ENCODE measurements at places on chromosomes 1 and 21.

DNA sequence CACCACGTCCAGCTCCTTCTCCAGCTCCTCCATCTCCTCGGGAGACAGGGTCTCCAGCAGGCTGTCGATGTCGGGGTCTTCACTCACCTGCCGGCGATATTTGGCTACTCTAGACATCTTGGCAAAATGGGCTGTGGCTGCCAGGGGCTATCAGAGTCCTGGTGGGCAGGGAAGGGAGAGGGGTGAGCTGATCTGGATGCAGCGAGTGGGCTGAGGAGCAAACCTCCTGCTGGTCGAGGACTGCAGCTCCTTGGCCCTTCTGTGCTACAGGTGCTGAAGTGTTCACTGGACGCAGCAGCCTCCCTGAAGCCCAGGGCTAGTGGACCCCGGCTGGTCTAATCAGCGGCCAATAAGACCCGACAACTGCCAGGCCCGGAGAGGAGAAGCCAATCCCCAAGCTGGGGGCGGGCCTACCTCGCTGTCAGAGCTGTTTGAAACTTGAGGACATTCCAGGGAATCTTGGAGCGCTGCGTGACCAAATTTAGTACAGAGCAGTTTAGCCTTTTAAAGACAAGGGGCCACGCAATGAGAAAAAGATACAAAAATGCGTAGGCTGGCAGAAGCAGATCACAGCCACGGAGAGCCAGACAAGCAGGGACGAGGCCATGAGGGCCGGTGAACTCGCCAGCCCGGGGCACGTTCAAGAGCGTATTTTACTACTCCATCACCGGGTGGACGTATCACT, at the start of gene LMOD1:
TSS of gene LMOD1 (minus strand) at position 325 of the 685 bp plus-strand sequence. CDS start at position 117, 208 bp downstream.
- DNase-seq = peak; percentile 82

DNA sequence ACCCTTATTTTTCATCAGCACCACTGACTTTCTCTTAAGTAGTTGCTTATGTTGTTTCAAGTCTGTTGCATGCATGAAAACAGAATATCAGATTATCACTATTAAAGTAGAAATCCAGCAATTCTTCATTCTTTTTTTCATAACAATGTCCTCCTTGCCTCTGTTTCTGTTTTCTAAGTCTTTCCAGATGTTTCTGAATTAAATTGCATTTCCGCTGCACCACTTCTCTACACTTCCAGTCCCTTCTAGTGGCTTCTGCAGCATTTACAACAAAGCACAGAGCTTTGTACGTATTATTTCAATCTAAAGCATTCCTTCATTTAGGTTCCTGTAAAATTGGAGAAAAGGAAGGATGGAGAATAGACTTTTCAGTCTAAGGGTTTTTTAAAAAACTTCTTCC, 42.4 kb downstream of the PATJ start:
- DNase-seq = no peak

- no peak for DNase-seq
These were observed 8.4 kb downstream of the C1orf226 start for GRCh38 chr1:162389971-162390370.

DNA sequence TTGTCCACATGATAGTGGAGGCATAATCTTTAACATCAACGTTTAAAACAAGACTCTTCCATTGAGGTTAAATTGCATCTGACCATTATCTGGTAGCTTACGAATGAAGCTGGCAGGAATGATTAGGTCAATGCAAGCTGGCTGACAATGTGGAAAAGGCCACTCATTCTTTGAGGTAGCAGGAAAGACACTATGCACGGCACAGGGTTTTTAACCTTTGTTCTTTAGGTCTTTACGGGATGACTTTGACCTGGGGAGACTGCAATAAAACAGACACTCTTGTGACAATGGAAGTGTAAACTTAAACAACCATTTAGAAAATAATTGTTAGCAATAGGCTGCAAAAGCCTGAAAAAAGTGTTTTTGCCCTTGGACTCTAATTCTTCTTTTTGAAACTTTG, 193.8 kb upstream of the FOXD3 start:
- no peak for DNase-seq

- DNase-seq = no peak
These were observed 85.6 kb upstream of the WNT4 start for GRCh38 chr1:22228505-22228911.

DNA sequence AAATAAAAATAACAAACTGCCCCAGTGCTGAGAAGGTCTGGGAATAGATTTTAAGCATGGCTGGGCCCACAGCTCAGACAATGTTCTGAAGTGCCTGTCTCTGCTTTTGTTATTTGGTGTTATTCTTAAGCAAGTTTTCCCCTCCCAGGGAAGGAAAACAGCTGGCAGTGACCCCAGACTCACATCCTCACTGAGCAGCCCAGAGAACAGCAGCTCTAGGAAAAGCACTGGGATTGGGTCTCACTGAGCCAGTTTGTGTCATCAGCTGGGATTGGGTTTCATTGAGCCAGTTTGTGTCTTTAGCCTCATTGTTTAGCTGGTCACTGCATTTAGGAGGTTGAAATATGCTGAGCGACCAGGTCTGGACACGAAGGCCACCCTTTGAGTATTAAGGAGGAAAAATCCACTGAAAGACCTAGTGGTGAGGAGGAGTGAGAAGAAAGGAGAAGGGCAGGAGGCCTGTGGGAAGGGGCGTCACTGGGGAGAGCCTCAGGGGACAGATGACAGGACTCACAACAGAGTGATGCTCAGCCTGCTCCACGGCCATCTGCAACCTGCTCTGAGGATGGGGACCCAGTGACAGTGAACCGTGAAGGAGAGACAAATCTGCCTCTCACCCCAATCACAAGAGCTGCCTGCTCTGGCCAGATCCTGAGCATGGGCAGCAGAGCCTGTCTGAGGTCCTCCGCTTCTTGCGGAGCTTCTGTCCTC, 103.8 kb downstream of the TOMM20 start:
- no peak for DNase-seq

DNA sequence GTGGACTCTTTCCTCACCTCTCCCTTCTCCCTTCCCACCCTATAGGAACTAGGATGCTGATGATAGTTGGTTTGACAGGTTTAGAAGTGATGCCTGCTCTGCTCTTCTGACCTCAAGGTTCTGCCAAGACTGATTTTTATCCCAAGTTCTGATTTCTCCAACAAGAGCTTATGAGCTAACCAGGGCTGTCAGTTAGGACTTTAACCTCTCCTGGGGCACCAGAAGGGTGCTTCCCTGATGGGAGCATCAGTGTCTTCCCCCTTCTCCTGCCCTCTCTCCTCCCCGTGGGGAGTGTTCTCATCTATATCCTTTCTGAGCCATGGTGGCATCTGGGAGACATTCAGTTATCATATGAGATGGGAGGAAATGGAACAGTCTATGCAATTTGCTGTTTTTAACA, 44.0 kb downstream of the ATP2B4 start:
- DNase-seq = no peak

DNA sequence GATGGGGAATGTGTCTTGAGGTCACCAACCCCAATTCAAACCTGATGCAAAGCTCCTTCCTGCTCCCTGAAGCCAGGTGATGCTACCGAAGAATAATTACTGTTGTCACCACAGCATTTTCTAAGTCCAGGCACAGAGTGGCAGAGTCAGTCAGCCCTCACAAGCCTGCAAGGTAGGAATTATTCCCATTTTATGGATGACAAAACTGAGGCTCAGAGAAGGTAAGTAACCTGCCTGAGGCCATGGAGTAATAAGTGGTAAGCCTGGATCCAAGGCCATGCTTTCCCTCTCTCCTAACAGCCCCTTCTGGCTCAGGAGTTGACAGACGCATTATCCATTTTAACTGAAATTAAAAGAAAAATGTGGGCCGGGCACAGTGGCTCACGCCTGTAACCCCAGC, 23.0 kb downstream of the CTNNBIP1 start:
- DNase-seq = no peak

- DNase-seq = no peak
These were observed 20.9 kb upstream of the UBL4B start for GRCh38 chr1:110091381-110091780.

- no peak for DNase-seq
These were observed 996 bp downstream of the CNIH4 start for GRCh38 chr1:224357626-224358124.

GRCh38 chr1:68453060-68453670, 3.4 kb upstream of the RPE65 start:
- DNase-seq = no peak

GRCh38 chr1:199756066-199756465, 271.4 kb upstream of the NR5A2 start:
- no peak for DNase-seq

DNA sequence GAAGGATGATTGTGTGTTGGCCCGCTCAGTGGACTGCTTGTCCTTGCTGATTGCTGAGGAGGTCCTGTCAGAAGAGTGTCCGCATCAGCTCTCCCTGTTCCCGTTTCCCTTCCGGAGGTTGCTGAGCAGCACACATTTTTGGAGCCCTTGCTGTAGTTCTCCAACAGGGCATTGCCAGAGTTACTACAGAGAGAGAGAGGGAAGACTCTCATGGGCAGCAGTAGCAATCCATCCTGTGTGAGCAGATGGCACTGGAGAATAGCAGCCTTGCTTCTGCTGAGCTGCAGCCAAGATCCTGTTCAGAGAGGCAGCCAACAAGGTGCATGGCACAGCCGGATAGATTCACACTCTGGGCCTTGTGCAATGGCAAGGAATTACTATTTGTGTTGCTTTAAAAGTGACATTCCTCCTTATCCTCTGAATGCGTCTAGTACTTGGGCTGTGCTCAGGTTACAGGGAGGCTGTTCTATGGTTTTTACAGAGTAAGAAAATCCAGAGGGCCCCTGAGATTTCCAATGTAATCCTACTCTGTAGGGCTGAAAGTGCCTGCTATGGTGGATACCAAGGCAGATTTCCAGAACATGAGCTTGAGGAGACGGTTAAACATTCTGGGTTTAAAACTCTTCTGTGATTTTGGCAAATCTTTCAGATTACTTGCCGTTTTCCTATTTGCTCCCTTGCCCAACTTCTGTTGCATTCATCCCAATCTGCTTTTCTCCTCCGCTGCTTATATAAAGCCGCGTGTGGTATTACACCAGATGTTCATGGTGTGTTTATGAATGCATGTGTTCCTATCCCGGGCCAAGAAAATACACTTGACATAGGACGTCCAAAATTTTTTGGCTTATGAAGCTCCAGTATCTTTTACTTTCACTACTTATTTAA, 27.4 kb downstream of the AK4 start:
- no peak for DNase-seq

GRCh38 chr21:45562402-45562801, 20.2 kb upstream of the SLC19A1 start:
- DNase-seq = no peak

DNA sequence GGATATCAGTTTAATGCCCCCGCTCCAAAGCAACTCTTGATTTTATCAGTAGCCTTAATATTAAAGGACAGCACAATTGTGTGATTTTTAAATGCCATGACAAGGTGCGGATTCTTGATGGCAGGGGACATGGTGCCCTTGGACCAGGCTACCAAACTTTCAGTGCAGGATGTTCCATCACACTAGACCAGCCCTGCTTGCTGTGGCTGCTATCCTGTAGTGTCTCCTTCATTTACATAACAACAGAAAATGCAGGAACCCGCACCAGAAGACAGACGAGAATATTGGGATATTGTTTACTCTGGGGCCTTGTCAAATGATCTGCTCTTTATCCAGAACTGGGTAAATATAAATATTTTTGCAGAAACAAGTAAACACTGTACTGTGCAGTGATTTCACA, 229.3 kb upstream of the PKN2 start:
- no peak for DNase-seq

GRCh38 chr1:227428803-227429202, 110.5 kb upstream of the CDC42BPA start:
- no peak for DNase-seq

GRCh38 chr1:94013367-94013878, 104.2 kb upstream of the GCLM start:
- no peak for DNase-seq

GRCh38 chr21:44929242-44929798, 8.6 kb upstream of the ITGB2 start:
- DNase-seq = no peak

- no peak for DNase-seq
These were observed 16.0 kb upstream of the GBP1 start for GRCh38 chr1:89081005-89081404.

GRCh38 chr1:34899906-34900305, 29.5 kb downstream of the DLGAP3 start:
- DNase-seq = no peak

GRCh38 chr1:4322881-4323280, 331.5 kb upstream of the AJAP1 start:
- no peak for DNase-seq

DNA sequence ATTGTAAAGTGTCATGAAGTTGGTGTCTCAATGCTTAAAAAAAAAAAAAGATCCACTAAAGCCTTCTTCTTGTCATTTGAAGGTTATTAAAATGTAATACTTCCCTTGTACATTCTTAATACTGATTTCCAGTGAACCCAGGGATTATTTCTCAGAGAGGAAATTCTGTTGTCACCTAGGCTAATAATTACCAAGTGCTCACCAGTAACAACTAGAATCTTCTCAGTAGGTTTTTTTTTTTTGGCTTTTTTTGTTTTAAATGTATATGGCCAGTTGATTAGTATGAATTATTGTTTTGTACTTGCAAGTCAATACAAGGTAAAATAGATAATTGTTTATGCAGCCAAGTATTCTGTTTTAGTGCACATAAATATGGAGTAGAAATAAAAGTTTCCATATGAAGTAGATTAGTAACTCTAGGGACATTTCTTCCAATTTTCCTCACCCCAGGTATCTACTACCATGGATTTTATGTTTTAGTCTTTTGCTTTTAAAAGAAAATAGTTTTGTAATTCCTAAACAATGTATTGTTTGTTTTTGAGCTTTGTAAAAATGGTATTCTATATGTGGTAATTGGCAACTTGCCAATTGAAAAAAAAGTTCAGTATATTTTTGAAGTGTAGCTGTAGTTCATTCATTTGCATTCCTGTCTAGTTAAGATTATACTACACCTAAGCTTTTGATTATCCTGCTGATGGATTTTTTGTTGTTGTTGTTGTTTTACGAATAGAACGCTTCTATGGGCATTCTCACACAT, 21.9 kb downstream of the LAMC1 start:
- DNase-seq = no peak

- no peak for DNase-seq
These were observed 4.1 kb downstream of the KRTAP15-1 start for GRCh38 chr21:30444204-30444603.

GRCh38 chr1:94734963-94735901, 84.9 kb upstream of the SLC44A3 start:
- peak; percentile 88 for DNase-seq

DNA sequence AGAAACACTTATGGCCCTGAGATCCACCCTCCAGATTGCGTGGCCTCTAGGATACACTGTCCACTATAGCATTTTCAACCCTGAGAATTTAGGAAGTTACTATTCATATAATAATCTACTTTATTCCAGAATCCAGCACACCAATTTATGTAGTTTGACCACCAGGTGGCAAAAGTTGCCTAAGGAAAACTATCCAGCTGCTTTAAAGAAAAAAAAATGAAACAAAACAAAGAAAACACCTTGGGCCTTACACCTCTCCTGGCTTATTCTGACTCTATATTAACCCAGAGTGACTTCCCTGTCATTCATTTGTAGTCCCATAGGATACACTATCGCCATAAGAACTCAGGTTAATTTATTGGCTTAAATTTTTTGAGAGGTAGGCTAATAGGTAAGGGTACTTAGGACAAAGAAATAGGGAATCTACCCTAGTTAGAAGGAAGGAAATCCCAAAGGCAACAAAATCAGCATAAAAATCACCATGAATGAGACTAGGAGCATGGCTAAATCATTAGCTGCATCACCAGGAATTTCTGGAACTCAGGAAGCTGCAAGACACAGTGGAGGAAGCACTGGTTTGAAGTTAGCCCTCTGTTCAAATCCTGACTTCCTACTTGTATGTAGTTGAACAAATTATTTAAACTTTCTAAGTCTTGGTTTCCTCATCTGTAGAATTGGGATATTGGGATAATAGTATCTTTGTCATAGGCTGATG, 107.5 kb downstream of the SPAG17 start:
- no peak for DNase-seq
